ENCODE measurements at places on chromosomes 13 and 19.

GRCh38 chr19:45136507-45137178, 24.1 kb downstream of the NKPD1 start:
- no peak for DNase-seq

DNA sequence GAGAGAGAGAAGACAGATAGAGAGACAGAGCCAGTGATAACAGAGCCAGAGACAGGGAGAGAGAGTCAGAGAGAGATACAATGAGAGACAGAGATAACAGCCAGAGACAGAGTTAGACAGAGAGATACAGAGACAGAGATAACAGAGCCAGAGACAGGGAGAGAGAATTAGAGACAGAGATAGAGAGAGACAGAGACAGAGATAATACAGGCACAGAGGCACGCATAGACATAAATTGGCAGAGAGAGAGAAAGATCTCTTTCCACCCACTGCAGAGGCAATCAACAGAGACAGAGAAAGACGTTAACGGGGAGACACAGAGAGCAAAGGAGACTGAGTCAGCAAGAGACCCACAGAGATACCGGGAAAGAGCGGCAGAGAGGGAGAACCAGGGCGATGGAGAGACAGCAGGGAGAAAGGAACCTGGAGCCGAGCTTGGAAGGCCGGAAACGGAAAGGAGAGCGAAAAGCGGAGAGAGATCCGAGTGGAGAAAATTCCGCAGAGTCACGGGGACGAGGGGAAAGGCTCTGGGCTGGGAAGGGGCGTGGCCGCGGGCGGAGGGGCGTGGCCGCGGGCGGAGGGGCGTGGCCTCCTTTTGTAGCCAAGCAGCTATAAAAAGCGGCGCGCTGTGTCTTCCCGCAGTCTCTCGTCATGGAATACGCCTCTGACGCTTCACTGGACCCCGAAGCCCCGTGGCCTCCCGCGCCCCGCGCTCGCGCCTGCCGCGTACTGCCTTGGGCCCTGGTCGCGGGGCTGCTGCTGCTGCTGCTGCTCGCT, at the start of gene TNFSF9:
Gene TNFSF9 (plus strand): TSS at position 641 of the 777 bp plus-strand sequence. CDS start 11 bp downstream, at position 652.
- peak; percentile 81 for DNase-seq

DNA sequence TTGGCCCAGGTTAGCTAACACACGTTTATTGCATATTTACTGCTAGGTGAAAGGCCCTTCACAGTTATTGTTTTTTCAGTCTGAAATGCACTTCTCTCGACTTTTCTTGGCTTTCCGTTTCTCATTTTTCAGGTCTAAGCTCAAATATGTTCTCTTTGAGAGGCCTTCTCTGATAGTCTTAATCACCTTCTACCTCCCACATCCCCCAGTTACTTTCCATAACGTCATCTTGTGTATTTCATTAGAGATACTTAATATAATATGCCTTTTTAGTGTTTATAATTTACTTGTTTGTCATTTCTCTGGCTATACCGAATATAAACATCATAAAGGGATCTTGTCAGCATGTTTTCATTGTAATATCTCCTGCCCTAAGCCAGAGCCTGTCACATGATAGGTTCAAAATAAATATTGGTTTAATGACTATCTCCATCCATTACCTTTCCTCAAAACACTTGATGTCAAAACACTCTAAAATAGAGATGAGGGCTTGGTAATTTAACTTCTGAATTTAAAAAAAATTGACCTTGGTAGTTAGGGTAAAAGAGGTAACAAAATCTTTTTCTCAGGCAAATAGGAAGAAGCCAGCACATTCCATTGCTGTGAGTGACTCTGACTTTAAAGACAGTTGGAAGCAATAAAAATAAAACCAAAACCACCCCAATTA, 168.6 kb upstream of the RFC3 start:
- no peak for DNase-seq

- DNase-seq, result no peak
Observed at GRCh38 chr13:100534147-100534843, 54.3 kb downstream of the GGACT start.

DNA sequence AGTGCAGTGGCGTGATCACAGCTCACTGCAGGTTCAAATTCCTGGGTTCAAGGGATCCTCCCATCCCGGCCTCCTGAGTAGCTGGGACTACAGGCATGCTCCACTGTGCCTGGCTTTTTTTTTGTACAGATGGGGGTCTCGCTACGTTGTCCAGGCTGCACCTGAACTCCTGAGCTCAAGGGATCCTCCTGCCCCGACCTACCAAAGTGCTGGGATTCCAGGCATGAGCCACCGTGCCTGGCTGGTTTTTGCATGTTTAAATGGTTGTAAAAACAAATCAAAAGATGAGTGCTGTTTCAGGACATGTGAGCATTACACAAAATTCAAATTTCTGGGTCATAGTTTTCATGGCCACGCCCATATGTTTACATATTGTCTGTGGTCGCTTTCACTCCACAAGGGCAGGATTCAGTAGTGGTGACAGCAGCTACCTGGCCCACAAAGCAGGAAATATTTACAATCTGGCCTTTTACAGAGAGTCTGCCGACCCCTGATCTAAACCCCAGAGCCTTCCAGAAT, 5.3 kb downstream of the MATK start:
- DNase-seq, result no peak

DNA sequence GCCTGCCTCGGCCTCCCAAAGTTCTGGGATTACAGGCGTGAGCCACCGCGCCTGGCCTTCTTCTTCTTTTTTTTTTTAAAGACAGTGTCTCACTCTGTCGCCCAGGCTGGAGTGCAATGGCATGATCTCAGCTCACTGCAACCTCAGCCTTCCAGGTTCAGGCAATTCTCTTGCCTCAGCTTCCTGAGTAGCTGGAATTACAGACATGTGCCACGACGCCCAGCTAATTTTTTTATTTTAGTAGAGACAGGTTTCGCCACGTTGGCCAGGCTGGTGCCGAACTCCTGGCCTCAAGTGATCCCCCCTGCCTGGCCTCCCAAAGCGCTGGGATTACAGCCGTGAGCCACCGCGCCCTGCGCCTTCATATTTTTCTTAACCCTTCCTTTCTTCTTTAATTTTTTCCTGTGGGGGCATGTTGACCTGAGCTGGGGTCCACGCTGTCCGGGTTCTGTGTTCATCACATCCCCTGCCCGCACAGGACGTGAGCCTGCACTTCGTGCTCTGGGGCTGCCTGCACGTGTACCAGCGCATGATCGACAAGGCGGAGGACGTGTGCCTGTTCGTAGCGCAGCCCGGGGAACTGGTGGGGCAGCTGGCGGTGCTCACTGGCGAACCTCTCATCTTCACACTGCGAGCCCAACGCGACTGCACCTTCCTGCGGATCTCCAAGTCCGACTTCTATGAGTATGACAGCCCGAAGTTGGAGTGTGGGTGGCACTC, 14.1 kb downstream of the PNPLA6 start:
- DNase-seq, result no peak

All from GDM1 (cell line).